Endothelial cell (in vitro differentiated cells): ENCODE measurements at places on chromosomes 13 and 19.

GRCh38 chr19:15404780-15405211 lies 14.0 kb downstream of the AKAP8L start:
- DNase-seq = no peak

DNA sequence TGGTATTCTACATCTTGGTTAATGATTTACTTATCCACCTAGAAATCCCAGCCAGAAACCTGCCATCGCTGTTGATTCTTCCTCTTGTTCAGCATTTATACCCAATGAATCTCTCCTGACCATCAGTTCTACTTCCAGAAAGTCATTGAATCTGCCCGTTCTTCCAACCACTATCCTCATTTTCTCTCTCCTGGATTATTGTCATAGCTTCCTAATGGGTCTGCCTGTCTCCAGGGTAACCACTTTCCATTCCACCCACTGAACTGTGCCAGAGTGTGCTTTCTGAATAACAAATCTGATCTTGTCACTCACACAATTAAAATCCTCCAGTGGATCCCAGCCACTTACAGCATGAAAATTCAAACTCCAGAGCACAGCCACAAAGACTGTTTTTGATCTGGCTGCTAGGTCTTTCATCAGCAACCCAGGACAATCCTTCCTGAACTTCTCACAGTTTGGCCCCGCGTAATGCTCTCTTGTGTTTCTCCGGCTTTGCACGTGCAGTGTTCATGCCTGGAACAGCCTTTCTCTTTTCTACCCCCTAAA lies 330.6 kb downstream of the SPRY2 start:
- DNase-seq = no peak

DNA sequence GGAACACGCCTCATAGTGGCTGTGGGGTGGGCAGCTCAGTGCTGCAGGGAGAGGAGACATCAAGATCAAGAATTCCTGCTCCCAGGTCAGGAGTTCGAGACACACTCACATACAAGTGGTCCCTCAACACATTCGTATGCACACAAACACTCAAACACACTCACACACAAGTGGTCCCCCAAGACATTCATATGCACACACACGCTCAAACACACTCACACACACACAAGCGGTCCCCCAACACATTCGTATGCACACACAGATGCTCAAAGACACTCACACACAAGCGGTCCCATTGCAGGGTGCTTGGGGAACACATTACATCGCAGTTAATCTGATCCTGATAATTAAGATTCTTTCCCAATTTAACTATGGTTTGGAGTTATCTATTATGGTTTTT lies 28.2 kb downstream of the FCGBP start:
- DNase-seq = no peak

DNA sequence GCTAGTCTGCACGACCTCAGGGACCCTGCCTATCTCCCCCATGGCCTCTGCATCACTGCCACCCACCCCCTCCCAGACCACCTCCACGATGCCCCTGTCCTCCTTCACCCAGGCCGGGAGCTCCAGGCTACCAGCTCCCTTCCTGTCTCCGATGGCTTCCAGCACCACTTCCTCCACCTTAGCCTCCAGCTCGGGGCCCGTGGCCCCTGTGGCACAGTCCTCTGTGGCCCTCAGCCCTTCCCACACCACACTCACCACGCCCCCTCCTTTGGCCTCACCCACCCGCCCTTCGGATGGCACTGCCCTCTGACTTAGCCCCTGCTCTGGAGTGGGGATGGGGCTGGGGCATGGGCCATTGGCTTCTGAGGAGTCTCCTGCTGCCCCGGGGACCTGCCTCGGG lies 7.2 kb downstream of the PALM3 start:
- no peak for DNase-seq

- no peak for DNase-seq
Measured at GRCh38 chr19:13957051-13957450, 4.7 kb downstream of the DCAF15 start.

GRCh38 chr13:75547917-75548316 lies 1.7 kb upstream of the UCHL3 start:
- DNase-seq = no peak

DNA sequence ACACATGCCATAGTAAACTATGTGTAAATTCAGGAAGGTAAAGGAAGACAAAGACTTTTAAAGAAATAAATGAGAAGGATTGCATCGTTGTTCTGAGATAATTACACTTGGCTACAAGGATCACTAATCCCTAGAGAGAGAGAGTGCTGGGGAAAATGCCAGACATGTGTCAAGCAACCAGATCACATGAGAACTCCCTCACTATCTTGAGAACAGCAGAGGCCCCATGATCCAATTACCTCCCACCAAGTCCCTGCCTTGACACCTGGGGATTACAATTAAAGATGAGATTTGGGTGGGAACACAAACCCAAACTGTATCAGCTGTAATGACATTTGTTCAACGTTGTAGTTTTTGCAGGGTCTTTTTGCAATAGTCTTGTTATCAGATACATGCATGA lies 1600.9 kb upstream of the MIR17HG start:
- no peak for DNase-seq

DNA sequence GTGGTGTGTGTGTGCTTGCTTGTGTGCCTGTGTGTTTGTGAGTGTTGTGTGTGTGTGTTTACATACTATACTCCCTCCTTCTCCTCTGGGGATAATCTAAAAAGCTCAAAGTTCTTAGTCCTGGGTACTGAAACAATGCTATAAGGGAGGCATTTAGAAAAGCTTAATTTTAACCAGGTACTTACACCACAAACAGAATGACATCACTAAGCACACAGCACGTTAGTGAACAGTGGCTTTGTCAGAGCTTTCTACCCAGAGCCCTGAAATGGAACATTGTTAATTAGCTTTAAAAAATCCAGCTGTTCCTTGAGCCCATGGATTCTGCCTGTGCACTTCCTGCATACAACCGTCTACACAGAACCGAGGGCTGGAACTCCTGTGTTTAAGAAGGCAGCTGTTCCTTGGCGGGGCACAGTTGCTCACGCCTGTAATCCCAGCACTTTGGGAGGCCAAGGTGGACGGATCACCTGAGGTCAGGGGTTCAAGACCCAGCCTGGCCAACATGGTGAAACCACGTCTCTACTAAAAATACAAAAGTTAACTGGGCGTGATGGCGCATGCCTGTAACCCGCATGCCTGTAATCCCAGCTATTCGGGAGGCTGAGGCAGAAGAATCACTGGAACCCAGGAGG lies 69.6 kb upstream of the RNF113B start:
- no peak for DNase-seq

DNA sequence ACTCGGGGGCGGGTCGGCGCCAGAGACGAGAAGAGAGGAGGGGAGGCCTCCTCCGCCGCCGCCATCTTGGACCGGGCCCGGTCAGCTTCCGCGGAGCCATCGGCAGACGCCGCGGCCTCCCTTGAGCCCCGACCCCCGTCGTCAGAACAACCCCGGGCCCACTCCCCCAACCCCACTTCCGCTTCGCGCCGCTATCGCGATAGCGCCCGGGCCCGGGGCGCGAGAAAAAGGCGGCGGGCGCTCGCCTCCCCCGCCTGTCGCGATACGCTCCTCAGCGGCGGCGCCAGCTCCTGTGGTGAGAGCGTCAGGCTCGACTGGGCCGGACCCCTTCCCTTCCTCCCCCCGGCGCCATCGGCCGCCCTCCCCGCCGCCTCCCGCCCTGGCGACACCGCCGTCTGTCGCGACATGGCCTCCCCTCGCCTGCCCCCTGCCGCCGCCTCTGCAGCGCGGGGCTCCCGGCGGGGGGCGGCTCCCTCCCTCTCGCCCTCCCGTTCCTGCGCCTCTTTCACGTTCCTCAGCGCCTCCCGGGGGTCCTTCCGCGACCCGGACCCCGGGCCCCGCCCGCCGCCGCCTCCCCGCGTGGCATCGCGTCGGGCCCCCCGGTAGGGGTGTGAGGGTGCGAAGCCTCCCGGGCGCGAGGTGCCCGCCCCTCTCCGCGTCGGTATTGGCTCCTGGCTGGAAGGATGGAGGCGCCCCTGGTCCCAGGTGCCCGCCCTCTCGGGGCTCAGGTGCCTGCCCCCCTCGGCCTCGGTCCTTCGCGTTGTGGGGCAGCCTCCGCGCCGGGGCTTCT lies at the start of gene CNOT3:
Gene CNOT3 (plus strand): TSS at position 64 of the 790 bp plus-strand sequence. CDS start 5,217 bp downstream, outside the sequence.
- peak; percentile 40 for DNase-seq

- DNase-seq = no peak
Measured at GRCh38 chr13:78258304-78258703, 339.7 kb upstream of the EDNRB start.

- no peak for DNase-seq
Measured at GRCh38 chr13:109945206-109945960, 159.0 kb upstream of the IRS2 start.

DNA sequence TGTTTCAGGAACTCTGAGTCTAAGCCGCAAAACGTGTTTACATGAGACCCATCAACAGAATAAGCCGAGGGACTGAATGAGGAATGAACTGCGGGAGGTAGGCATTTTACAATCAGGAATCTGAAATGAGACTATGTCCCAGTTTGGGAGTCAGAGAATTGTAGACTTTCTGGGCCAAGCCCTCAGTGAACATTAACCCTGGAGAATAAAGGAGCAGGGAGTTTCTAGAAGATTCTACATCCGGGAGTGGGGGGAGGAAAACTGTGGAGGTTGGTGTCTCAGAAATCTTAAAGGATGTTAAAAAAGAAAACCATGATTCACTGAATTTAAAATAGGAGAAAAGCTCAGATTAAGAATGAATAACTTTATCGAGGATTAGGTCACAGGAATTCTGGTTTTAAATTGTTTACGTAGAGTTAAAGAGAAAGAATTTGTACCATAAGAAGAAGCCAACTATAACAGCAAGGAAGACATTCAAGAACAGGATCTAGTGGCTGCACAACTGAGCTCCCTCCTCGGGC lies 18.5 kb downstream of the RFX2 start:
- DNase-seq = no peak

DNA sequence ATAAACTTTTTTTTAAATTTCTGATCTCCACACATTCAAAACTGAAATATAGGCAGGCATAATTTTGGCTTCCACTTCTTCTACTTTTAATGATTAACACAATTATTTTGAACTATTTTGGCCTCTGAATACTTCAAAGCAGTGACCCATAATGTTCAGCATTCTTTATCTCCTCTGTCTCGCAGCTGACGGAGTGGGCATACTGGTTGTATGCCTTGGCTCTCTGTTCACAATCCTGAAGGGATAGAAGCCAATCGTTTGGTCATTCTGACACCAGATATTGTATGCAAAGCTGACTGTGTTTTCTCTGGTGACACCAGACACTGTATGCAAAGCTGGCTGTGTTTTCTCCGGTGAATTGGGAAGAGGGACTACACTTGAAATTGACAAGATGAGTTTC lies 833.0 kb downstream of the EFNB2 start:
- no peak for DNase-seq

GRCh38 chr13:25179011-25179410 lies 6.9 kb upstream of the AMER2 start:
- no peak for DNase-seq

- no peak for DNase-seq
Measured at GRCh38 chr13:55199134-55199533, 1941.6 kb upstream of the PRR20A start.

DNA sequence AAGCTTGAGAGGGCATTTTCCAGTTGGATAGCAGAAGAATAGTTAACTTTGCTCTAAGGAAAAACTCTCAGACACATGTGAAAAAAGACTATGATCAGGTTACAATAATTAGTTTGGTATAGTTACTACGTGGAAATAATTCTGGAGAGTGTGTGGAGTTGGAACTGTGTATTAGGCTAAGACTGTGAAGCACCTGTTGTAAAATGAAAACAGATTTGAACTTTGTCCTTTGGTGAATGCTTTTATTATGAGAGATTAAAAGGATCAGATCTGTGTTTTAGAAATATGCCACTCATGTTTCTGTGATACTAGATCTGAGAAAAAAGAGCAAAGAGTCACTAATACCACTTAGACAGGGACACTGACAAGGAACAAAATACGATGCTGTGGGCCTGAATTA lies 807.5 kb upstream of the ATXN8OS start:
- DNase-seq = no peak

- DNase-seq = no peak
Measured at GRCh38 chr13:97308735-97309429, 86.7 kb downstream of the MBNL2 start.

DNA sequence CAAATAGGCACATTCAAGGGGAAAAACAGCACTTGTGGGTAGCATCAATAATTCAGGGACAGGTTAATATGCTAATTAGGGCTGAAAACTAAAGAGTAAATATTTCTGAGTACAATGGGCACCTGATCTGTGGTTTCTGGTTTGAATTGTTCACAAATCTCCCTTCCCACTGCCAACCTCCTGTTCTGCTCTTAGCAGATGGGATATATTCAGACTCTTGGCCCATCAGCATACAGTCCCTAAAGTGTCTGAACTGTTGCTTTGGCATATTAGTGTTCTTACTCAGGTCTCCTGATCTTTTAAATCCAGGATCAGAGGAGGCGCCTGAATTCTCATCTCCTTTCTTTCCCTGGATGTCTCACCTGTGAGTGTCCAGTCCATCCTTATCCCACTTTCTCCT lies 8.2 kb upstream of the LRCH1 start:
- DNase-seq = no peak

DNA sequence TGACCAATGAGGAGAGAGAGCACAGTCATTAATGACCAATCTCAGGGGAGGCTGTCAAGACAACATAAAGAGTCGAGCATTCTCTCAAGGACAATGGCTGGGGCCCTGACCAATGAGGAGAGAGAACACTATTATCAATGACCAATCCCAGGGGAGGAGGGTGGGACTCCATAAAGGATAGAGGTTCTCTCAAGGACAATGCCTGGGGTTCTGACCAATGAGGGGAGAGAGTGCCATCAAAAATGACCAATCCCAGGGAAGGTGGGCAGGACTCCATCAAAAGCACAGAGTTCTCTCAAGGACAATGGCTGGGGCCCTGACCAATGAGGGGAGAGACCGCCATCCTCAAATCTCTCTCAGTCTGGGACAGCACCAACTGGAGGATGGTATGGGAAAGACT lies 3.3 kb upstream of the KLK11 start:
- DNase-seq = no peak

DNA sequence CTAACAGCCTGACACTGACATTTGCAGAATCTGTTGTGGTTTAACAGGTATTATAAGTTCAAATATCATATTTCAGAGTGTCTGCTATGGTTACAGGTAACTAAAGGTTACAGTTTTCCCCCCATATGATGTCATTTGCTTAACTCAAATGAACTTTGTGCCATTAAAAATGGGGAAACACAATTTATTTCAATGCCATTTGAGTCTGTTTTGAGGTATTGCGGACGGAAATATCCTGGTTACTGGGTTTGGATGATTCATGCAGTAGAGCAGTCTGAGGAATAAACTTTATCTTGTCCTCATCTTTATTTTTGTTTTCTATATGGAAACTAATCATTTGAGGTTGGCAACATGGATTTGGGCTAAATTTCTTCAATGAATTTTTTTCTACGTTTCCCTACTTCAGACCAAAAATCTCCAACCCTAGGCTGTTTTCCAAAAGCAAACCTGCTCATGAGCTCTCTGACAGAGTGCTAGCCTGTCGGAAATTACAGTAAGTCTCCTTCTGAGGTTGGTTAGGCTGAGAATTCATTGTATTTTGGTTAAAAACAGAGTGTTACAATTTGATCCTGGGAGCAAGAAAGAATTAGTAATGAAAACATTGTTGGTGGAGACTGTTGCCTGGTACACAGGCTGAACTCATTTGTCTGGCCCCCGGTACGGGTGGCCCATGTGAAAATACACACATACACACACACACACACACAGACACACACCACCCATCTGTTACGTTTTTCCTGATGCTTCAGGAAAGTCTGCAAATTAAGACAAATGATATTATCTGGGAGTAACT lies 66.1 kb downstream of the AKAP11 start:
- DNase-seq = no peak

GRCh38 chr13:79846386-79846785 lies 365.4 kb downstream of the NDFIP2 start:
- DNase-seq = no peak
